ENCODE measurements at places on chromosomes 11 and 22. TPM values are rescaled to one million over a fixed set of nuclear protein-coding genes. Genes with fewer than 3 reads are reported as not detected.
A peak's percentile ranks its signal among the peaks of the same experiment; 100 is the strongest.

Gene BCR
- total RNA-seq, result 29.8 TPM

Gene TMEM184B
- total RNA-seq, result 29.8 TPM

GRCh38 chr11:35040221-35040942 is 98.6 kb upstream of the CD44 start:
- peaks cover 34% of the 10 kb centered on the region for H3K4me1 ChIP-seq
- peak overlapping the region; percentile 74 for H3K27ac ChIP-seq
- DNase-seq, result peak; percentile 79
- no peaks in the 10 kb centered on the region for H3K27me3 ChIP-seq
- no peaks in the 10 kb centered on the region for H3K36me3 ChIP-seq

DNA sequence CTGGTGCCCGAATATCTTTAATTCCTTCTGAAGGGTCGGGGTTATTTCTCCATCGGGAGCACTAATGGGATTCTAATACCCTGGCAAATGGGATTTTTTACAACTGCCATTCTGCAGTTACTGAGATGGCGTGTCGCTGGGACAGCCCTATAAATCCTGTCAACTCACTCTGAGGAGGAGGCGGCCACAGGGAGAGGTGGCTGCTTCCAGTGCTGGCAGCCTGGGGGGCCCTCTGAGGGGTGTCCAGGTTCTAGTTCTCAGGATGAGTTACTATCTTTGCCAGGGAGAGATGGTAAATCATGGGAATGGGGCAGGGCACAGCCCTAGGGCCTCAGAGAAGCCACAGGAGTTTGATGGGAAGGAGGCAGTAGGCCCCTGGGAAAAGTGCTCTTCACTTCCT is 135.9 kb downstream of the NTM start:
- no peaks in the 10 kb centered on the region for H3K36me3 ChIP-seq
- peaks cover 2% of the 10 kb centered on the region for H3K27me3 ChIP-seq
- DNase-seq, result no peak

DNA sequence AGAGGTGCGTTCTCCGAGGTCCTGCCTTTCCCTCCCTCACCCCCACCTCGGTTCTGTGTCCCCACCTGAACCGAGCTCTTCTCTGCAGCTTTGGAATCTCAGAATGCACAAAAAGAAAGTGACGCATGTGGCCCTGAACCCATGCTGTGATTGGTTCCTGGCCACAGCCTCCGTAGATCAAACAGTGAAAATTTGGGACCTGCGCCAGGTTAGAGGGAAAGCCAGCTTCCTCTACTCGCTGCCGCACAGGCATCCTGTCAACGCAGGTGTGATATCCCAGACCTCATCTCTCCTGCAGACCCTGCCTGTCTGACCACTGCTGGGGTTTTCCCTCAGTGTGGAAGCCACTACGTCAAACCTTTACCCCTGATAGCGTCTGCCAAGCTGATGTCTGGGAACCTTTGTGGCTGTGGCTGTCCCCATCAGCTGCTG is 13.9 kb downstream of the ACP2 start:
- peak overlapping the region; percentile 54 for H3K27ac ChIP-seq
- no peak for DNase-seq
- H3K4me1 ChIP-seq, result peaks cover 23% of the 10 kb centered on the region

Gene CATSPER1
- not detected for total RNA-seq

DNA sequence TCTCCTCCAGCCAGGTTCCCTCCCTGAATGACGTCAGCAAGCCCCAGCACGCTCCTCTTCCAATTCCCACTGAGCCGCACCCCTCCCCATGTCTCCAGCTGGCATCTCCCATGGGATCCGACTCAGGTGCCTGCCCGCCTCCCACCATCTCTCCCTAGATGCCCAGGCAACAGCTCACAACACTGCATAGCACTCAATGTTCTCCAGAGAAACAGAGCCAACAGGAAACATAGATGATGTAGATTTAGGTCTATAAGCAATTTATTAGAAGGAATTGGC is 532.3 kb downstream of the BRD1 start:
- H3K4me1 ChIP-seq, result no peaks in the 10 kb centered on the region
- DNase-seq, result no peak
- H3K36me3 ChIP-seq, result no peaks in the 10 kb centered on the region
- no peak overlapping the region for H3K4me3 ChIP-seq

GRCh38 chr11:22957786-22958185 is 97.5 kb upstream of the CCDC179 start:
- no peaks in the 10 kb centered on the region for H3K4me1 ChIP-seq
- H3K27me3 ChIP-seq, result no peaks in the 10 kb centered on the region
- H3K36me3 ChIP-seq, result no peaks in the 10 kb centered on the region
- no peak for DNase-seq

GRCh38 chr22:28855355-28856094 is 27.8 kb upstream of the ZNRF3 start:
- H3K36me3 ChIP-seq, result no peaks in the 10 kb centered on the region
- H3K27ac ChIP-seq, result no peak overlapping the region
- DNase-seq, result peak; percentile 89
- H3K4me3 ChIP-seq, result no peak overlapping the region

DNA sequence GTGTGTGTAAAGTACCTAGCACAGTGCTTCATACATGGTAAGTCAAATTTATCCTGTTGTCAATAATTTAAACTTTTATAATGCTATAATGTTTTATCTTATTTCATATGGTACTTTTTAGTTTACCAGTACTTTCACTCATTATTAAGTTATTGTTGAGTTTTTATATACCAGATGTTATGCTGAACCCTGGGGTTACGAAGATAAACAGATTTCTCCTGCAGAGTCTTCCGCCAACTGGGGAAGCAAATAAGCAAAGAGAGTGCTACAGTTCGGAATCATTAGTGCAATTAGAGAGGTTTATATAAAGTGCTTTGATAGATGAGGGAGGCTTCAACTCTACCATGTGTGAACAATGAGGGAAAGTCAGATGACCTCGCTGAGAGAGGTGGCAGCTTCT is 362.3 kb downstream of the DYNC2H1 start:
- H3K27ac ChIP-seq, result no peak overlapping the region
- no peaks in the 10 kb centered on the region for H3K27me3 ChIP-seq
- no peaks in the 10 kb centered on the region for H3K4me1 ChIP-seq

DNA sequence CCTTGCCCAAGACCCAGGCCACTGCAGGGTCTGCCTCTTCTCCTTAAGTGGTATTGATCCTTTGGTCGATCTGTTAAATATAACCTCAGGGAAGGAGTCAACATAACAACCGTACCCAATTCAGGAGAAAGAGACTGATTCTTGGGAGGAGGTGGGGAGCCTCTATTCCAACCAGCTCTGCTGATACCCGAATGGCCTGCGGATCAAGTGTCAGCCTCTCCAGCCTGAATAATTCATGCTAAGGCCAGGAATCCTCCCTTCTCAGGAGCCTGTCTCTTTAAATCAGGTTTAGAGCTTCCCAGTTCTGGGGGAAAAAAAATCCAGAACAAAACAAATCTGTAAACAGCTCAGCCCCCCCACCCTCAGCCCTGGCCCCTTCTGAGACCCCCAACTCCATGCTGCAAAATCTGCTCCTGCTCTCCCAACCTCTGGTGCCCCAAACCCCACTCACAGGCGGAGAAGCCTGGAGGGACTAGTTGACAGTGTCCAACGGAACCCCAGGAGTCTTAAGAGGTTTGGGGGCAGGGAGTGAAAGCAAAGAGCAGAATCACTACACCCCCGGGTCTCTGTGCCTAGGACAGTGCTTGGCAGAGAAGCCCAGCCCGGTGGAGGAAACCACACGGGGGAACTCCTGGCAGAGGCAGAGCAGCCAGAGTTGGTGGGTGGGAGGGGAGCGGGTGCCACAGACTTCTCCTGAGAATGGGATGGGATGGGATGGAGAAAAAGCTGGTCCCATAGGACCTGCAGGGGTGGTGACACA is 863 bp upstream of the TPBGL start:
- H3K27me3 ChIP-seq, result peaks cover 54% of the 10 kb centered on the region
- H3K36me3 ChIP-seq, result no peaks in the 10 kb centered on the region
- no peak overlapping the region for H3K27ac ChIP-seq

DNA sequence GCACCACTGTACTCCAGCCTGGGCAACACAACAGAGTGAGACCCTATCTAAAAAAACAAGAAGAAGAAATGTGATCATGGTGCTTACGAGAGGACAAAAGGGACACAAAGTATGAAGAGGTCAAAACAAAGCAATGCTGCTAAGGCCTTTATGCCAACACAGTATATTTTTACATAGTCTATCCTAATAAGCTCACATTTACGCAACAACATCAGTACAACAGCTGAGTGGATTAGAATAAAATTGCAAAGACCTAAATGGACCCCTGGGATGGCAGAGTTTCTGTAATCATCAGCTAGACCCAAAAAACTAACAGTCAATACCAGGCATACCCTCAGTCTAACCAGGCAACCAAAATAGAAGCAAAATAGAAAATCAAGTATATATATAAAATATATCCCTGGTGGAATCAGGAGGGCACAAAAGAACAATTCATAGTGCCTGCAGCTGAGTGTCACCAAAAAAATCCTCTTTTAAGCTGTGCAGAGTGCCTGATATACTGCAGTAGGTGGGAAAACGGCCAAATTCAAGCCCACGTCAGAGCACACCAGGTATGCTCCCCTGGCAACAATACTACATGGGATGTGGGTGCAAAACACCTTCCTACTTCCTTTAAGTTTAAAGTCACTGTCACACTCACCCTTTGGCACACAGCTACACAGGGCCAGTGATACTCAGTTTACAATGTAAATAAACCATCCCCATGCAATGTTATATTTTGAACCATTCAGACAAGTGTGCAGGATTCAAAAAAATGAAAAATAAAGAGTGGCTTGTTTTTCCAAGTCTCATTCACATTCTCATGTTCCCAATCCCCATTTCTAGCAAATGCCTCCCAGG is 57.8 kb downstream of the RBFOX2 start:
- no peaks in the 10 kb centered on the region for H3K36me3 ChIP-seq
- H3K4me3 ChIP-seq, result no peak overlapping the region
- H3K27ac ChIP-seq, result peak overlapping the region; percentile 71

DNA sequence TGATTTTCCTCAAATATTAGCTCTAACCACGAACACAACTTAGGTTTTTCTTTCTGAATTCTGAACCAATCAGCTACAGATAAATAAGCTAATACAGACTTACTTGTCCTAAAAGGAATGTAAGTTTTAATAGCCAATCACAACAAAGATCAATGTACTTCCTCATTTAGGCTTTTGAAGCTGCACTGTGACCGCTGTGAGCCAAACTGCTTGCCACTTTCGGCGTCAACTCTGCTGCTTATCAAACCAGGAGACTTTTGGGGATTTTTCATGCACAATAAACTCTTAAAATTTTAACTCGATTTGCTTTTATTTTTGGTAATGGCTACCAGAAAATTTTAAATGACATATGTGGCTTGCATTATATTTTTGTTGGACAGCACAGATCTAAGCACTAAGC is 92.5 kb downstream of the TMPRSS5 start:
- no peaks in the 10 kb centered on the region for H3K36me3 ChIP-seq
- H3K27me3 ChIP-seq, result no peaks in the 10 kb centered on the region
- no peak overlapping the region for H3K27ac ChIP-seq
- DNase-seq, result no peak
- H3K4me1 ChIP-seq, result peaks cover 14% of the 10 kb centered on the region

- no peaks in the 10 kb centered on the region for H3K36me3 ChIP-seq
- DNase-seq, result no peak
- H3K4me1 ChIP-seq, result no peaks in the 10 kb centered on the region
- H3K27me3 ChIP-seq, result peaks cover 39% of the 10 kb centered on the region
- H3K4me3 ChIP-seq, result no peak overlapping the region
Measured at GRCh38 chr11:11081776-11082175, 223.9 kb upstream of the ZBED5 start.

DNA sequence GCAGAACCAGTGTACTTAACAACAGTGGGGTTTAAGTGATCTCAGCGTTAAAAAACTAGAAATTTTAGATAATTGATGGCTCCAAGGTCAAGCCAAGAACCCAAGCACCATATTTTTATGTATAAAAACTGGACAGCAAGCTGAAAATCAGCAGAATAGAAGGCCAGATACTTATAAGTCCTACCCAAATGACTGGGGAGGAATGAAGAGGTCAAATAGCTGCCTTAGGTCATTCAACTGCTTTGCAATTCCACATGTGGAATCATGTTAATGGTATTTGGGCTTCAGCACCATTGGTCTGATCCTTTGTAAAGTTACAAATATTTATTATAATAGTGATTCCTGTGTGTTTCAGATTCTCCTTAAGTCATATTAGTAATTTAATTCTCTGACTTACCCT is 108.4 kb downstream of the FAT3 start:
- H3K27ac ChIP-seq, result no peak overlapping the region
- no peak for DNase-seq
- peaks cover 6% of the 10 kb centered on the region for H3K4me1 ChIP-seq
- H3K4me3 ChIP-seq, result no peak overlapping the region
- H3K27me3 ChIP-seq, result no peaks in the 10 kb centered on the region

Gene GAB4
- total RNA-seq, result not detected

DNA sequence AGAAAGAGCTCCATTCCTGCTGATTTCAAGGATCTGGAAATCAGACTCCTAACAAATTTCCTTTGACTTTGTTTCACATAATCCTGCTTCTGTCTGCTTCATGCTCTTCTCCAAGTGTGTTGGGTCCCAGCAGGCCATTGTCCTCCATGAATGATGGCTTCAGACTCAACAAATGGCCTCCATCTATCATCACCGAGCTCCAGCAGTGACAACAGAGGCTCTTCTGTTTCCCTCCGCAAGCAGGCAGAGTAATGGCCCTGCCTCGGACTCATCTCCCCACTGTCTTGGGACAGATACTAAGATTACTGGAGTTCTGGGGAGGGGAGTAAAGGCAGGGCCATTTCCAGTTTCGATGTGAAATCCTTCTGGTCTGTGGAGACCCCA is 127.3 kb downstream of the TENM4 start:
- H3K4me1 ChIP-seq, result peaks cover 5% of the 10 kb centered on the region
- no peaks in the 10 kb centered on the region for H3K36me3 ChIP-seq
- H3K4me3 ChIP-seq, result no peak overlapping the region

Gene NXPE1
- total RNA-seq, result not detected

- H3K4me1 ChIP-seq, result peaks cover 15% of the 10 kb centered on the region
- no peak for DNase-seq
- H3K27me3 ChIP-seq, result no peaks in the 10 kb centered on the region
- H3K27ac ChIP-seq, result no peak overlapping the region
Measured at GRCh38 chr11:128291835-128292234, 295.5 kb downstream of the ETS1 start.

Gene MYEOV
- total RNA-seq, result 0.88 TPM

DNA sequence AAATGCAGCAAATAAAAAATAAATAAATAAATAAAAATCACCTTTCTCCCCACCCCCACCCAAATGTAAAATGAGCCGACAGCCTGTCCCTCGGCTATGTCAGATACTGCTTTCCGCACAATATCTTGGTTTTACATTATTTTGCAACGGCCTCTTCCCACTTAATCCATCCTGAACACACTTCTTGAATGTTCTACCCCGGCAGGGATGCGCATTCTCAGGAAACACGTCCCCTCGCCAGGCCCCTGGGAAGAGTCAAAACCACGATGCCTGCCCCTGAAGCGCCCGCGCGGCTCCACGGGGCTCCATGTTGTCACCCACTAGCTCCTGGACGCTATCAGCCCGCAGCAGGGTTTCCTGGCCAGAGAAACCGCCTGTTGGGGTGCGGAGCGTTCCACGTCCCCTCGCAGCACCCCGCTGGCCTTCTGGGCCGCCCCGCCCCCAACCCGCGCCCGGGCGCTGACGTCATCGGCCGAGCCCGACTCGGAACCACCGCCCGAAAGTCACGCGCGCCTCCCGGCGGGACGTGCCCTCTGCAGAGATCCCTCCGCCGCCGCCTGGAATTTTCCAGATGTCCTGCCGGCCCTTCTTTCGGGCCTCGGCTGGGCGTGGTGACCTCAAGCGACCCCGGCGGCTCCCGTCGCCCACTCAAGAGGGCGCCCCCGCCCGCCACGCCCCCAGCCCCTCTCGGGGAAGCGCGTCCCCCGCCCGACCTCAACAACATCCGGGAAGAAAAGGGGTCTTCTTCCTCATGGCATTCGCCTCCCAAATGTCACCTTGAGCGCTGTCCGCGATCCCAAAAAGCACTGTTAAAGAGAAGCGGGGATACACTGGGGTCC is 585 bp upstream of the NEAT1 start:
- H3K4me3 ChIP-seq, result peak overlapping the region; percentile 77
- peaks cover 38% of the 10 kb centered on the region for H3K36me3 ChIP-seq
- peak overlapping the region; percentile 100 for H3K27ac ChIP-seq
- DNase-seq, result peak; percentile 92
